ENCODE measurements at places on chromosomes 12 and 14.

GRCh38 chr12:562634-563033 is 100.6 kb downstream of the NINJ2 start:
- no peak for DNase-seq

GRCh38 chr12:131893605-131894312 is 663 bp upstream of the ULK1 start:
- DNase-seq, result no peak

- no peak for DNase-seq
Observed at GRCh38 chr12:26252946-26253345, 57.6 kb downstream of the SSPN start.

- DNase-seq, result no peak
Observed at GRCh38 chr14:98408024-98408555, 863.9 kb downstream of the BCL11B start.
